ENCODE measurements at places on chromosomes 4 and X. TPM values are rescaled to one million over a fixed set of nuclear protein-coding genes. Genes with fewer than 3 reads are reported as not detected.

Gene OCIAD1
- total RNA-seq = 143 TPM

DNA sequence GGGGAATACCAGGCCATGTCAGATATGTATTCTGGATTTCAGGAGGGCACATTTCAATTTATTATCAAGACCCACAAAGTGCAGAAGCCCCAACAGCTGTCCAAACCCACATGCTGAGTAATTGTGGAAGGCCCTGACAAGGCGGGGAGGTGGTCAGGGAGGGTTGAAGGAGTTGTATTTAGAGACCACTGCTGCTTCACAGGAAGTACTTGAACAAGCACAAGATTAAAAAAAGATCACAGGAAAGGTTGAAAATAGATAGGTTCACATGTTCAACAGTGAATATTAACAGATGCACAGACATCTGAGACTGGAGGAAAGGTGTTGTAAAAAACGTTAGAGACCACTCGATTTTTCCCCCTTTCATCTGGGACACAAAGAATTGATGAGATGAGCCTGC is 17.9 kb downstream of the ATP8A1 start:
- no peak for DNase-seq

GRCh38 chr4:27023366-27023765 is 162.7 kb downstream of the STIM2 start:
- no peak for DNase-seq

- no peak for DNase-seq
Observed at GRCh38 chr4:148069086-148069894, 337.4 kb downstream of the ARHGAP10 start.

GRCh38 chr4:40232610-40233009 is 35.8 kb downstream of the RHOH start:
- no peak for DNase-seq

- DNase-seq = no peak
Observed at GRCh38 chr4:57200799-57201327, 90.7 kb upstream of the IGFBP7 start.

GRCh38 chrX:30561191-30561590 is 16.4 kb downstream of the TASL start:
- no peak for DNase-seq

DNA sequence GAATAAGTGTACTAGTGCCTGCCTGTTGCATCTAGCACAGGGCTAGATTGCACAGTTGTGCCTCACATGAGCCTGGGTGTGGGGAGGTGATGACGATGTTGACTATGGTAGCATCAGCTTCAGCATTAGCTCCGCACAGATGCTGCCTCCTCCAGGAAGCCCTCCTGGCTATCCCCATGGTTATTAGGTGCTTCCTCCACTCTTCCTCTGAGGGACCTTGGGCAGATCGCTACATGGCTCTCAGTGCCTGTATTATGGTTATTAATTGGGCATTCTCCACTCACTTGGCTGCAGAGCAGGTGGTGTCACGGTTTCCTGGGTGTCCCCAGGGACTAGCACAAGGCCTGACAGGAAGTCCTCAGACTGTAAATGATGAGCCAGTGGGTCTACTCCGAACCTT is 325.6 kb downstream of the ARHGAP10 start:
- DNase-seq = no peak

- DNase-seq = no peak
Observed at GRCh38 chr4:20723019-20723418, 22.8 kb downstream of the PACRGL start.

DNA sequence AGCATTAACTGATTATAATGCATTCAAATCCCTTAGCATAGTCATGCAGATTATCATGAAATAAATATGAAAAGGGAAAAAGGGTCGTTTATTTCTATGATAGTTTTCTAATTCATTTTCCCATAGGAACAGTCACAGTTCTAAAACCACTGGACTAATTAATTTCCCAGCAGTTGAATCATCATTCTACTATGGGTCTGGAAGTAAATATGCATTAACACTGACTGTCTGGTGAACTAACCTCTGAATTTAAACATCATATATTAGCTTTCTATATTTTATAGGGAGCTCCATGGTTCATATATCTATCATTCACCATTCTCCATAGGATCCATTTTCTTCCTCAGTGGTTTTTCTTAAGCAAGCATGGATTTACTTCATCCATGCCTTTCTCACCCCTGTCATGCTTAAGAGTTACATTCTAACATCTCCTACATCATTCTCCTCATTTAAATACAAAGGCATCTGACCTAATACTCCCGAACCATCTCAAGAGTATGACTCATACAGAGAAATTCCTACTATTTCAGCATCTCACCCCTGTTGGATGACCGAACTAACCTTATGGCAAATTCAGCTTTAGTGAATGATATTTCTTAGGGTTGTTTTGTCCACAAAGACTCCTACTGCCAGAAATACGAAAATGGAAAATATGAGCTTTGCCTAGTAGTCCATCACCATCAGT is 198.7 kb upstream of the ADAMTS3 start:
- DNase-seq = no peak

Gene NKX1-1
- not detected for total RNA-seq

GRCh38 chrX:108298165-108298602 is 140.0 kb downstream of the COL4A6 start:
- no peak for DNase-seq

DNA sequence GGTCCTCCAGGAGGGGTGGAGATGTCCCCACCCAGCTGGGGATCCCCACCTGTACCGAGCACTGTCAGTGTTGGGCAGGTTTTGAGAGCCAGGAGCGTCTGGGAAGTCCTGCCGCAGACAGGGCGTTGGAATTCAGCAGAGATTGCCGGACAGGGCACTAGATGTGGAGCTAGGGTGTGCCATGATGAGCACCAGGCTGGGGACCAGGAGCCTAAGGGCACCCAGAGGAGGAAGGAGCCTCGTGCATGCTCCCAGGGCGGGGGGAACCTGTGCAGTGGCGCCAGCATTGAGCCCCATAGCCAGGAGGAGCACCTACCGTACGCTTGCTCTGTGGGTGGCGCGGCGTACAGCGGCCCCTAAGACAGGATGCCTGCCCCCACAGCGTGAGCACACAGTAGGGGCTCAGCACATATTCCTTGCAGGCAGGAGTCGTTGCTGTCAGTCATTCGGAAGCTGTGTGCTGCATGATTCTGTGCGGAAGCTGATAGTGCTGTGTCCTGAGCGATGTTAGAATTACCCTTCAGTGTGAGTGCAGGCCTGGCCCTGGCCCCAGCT is 18.8 kb upstream of the TADA2B start:
- DNase-seq = no peak

- DNase-seq = no peak
Observed at GRCh38 chr4:106569146-106570031, 200.8 kb upstream of the GIMD1 start.

DNA sequence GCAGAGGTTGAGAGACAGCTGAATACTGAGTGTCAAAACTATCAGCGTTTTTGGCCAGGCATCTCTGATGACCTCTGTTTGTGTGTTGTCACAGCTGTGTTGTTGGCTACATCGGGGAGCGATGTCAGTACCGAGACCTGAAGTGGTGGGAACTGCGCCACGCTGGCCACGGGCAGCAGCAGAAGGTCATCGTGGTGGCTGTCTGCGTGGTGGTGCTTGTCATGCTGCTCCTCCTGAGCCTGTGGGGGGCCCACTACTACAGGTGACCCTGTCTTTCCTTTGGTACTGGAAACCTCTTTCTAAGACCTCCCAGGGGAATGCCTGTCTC is 86.9 kb downstream of the EGF start:
- DNase-seq = no peak

DNA sequence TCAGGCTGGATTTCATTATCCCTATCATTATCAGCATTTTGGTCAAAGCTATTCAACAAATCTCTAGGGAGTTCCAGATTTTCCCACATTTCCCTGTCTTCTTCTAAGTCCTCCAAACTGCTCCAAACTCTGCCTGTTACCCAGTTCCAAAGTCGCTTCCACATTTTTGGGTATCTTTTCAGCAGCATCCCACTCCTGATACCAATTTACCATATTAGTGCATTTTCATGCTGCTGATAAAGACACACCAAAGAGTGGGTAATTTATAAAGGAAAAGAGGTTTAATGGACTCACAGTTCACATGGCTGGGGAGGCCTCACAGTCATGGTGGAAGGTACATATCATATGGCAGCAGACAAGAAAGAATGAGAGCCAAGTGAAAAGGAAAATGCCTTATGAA is 132.8 kb upstream of the SLC7A11 start:
- DNase-seq = no peak

DNA sequence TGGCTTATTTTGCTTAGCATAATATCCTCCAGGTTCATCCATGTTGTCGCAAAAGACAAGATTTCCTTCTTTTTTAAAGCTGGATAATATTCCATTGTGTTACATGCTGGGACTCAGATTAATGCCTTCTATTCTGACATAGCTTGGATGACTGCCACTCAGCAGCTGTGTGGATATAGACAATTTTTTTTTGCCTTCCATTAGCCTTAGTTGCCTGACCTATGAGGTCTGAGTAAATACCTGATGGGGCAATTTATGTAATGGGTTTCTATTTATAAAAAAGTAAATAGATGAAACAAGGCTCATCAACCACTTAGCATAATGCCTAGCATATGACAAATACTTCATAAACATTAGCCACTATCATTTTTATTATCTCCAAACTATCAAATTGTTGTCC is 515.4 kb downstream of the ZNF674 start:
- DNase-seq = no peak

- DNase-seq = no peak
Observed at GRCh38 chrX:123223409-123223808, 39.3 kb downstream of the GRIA3 start.

DNA sequence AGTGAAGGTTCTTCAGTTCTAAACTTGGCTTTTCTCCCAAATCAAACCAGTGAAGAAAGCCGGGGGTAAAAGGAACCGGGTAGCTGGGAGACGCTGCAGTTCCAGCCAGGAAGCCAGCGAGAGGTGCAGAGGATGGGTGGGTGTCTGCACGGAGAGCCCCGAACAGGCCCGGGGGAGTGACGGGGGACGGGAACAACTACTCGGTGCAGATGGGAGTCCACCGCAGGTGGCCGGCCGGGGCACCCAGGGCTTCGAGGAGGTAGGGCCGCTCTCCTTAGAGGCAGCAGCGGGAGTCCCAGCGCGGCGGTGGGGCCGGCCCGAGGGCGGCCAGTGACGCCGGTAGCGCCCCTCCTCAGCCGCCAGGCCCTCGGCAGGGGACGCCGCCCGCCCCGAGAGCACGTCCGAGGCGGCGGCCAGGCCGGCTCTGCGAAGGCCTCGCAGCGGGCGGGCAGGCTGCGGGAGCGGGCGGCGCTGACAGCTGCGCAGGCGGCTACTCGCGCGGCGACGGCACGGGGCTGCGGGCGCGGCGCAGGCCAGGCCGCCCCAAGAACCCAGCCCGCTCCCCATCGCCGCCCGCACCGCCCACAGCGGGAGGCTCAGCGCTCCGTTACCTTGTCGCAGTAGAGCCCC is 449 bp downstream of the FBXL5 start:
- DNase-seq = peak; percentile 31

DNA sequence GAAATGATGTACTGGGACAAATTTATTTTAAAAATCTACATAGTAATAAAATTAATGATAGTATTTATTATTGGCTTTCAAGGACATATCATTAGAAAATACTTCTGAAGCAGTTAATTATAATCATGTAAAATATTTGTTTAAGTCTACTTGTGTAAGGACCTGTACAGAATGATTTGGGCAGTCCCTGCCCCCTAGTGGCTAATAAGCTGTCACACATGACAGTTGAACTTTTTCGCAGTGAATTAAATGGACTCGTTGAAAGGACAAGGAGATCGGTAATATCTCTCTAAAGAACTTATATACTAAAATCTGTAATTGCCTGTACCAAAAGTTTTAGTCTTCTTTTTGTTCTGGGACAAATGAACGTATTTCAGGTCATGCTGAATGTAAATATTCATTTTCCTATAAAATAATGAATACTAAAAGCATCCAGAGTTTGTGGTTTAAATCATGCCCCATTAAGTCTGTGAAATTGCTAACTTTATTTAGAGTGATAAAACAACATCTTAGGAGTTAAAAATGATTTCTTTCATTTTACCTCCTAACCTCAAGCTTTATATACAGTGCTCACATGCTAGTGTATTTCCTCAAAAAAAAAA is 13.6 kb downstream of the EXOC1 start:
- DNase-seq = no peak

DNA sequence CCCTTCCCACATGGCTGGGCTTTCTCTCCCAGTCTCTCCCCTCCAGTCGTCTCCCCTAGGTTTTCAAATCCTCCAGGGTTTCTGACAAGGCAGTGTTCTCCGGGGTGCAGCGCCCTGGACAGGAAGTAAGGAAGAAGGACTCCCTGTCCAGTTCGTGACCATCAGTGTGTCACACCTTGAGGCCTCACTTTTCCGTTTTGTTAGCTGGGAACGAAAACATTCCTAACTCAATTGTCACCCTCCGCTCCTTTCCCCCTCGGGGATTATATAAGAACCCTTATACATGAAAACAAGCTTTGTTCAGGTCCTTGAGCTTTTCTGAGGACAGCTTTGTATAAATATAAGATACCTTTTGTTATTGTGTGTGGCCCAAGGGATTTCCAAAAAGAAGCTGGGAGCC is 92.1 kb downstream of the KDR start:
- DNase-seq = no peak

- DNase-seq = no peak
Observed at GRCh38 chrX:134908356-134908755, 82.4 kb upstream of the SMIM10 start.

- no peak for DNase-seq
Observed at GRCh38 chrX:114591121-114591520, 7.2 kb downstream of the HTR2C start.

DNA sequence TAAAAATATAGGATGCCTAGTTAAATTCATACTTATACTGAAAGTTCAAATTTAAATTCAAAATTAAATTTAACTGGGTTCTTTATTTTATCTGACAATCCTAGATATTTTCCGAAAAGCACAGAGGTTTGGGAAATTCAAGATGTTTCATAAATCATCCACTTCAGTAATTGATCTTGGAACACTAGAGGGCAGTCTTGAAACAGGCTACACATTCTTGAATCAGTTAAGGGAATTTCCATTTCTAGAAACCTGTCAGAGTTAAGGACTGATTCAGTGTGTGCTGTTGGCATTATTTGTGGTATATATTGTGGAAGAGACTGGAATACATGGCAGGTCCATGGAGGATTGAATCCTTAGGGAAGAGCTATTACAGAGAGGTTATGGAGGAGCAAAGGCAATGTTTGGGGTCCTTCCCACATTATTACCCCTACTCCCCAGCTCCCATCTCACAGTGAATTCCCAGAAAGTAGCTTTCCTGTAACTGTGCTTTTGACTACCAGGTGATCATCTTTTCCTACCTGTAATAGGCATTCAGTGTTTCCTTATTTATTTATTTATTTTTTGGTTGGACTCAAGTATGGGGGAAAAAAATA is 92.9 kb downstream of the EGF start:
- no peak for DNase-seq

DNA sequence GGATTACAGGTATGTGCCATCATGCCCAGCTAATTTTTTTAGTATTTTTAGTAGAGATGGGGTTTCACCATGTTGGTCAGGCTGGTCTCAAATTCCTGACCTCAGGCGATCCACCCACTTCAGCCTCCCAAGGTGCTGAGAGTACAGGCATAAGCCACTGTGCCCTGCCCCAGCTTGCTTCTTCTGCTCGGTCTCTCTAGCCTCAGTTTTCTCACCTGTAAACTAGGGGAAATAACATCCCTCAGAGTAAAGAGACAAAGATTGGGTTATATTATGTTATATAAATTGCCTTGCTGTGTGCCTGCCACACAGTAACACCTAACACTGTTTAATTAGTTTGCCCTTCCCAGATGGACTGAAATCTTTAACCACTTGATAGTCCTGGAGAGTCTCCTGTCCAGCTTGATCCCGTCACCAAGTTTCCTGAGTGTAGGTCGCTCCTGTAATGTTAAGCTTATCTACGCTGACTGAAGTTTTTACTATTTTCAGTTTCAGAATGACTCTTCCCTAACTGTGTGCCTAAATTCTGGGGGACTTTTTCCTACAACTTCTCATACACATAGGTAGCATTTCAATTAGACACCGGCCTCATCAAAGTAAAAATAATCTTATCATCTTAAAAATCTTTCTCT is 412.7 kb upstream of the TENM3 start:
- DNase-seq = no peak

All from mesothelial cell of epicardium (in vitro differentiated cells).